ENCODE measurements at places on chromosomes 6 and 20.

- no peak for DNase-seq
Observed at GRCh38 chr6:139187489-139187888, 52.6 kb downstream of the HECA start.

DNA sequence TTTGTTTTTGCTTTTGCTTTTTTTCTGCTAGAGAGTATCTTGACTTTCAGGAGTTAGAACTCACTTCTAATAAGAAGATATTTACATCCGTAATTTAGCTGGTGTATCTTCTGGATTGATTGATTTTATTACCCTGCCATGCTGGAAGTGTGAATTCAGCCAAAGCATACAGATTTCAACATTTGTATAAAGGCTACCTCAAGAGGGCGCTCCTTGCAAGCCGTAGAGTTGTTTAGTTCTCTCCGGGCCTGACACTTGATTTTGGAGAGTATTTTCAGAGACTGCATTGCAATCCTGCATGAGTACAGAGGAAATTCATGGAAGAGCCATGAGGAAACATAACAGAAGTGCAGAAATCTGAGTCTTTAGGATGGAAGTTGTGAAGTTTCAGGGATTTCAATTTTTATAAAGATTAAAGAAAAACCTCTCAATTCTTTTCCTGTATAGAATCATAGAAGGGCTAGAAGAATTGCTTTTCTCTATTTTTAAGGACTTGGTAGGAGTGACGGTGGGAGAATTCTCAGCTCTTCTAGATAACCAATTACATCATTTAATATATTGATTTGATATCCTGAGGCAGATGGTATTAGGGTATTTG is 66.7 kb upstream of the TIAM2 start:
- DNase-seq: peak; percentile 44

DNA sequence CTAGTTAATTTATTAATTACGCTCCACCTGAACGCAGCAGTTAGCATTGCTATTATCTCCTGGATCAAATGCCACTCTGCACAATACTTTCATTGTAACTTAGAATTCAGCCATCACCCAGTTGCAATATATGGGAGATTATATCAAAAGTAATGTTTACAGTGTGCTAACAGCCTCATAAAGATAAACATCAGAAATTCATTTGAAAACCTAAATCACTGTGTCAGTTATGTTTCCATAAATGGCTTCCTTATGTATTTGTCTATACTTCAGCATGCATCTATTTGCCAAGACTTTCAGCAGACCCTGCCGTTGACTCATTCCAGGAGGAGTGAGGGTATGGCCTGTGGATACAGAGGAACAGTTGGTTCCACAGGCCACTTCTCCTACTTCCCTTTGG is 300.1 kb downstream of the TFAP2B start:
- no peak for DNase-seq

DNA sequence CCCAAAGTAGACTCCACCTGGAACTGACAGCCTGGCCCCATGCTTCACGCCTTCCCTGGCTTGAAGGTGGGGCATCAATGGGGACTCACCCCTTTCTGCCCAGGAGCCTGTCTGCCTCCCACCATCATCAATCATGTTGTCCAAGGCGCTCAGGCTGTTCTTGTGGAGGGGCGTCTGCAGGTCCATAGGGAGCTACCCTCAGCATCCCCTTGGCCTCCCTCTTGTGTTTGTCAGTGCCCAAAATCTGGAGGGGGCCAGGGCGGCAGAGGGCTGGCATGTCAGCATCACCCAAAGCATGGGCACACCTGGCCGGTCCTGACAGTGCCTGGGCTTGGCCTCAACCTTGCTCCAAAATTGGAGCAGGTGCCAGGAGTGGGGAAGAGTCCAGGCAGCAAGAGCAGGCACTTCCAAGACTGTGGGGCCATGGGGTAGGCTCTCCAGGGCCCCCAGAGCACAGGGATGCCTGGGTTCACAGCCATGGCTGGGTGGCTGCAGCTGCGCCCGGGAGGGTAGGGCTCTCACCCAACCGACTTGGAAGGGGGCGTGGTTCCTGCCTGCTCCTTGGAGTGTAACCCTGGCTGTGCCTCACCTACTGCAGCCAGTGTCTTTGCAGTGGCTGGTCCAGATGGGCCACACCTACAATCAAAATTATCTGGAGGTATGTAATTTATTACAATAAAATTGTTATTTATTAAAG is 903.4 kb downstream of the EYS start:
- DNase-seq: no peak

- DNase-seq: no peak
Observed at GRCh38 chr6:150800674-150801314, 64.7 kb upstream of the MTHFD1L start.

DNA sequence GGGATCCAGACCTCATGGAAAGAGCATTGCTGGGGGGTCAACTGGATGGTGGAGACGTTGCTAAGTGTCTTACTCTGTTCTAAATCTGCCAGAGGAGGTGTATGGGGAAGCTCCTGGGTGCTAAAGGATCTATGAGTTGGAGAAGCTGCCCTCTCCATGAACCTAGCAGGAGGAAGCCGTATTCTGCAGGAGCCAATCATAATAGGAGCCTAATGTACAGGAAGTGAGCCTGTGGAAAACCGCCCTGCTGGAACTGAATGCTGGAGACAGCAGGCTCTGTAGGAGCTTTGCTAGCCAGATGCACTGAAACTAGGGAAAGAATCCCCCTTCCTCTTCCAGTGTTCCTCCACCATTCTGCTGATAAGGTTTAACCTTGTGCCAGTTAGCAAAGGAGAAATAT is 10.9 kb downstream of the CASP8AP2 start:
- DNase-seq: no peak

DNA sequence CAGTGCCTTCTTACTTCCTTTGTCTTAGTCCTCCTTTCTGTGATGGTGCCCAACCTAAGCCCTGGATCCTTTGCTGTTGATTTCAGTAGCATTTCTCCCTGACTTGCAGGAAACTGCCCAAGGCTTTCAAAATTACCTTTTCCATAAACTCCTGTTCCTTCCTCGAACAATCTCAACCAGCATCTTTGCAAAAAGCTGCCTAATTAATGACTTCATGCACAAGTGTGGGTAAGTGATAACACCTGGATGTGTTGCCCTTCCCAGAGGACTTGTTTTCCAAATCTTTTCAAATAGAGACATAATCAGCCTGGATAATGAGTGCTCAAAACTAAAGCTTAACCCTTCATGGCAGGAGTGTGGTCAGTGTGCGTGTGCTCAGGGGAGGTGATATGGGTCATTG is 118.0 kb downstream of the PCSK2 start:
- DNase-seq: no peak

- no peak for DNase-seq
Observed at GRCh38 chr6:45297320-45297719, 30.8 kb upstream of the RUNX2 start.

GRCh38 chr20:32596681-32597252 is 11.6 kb upstream of the NOL4L start:
- DNase-seq: no peak

DNA sequence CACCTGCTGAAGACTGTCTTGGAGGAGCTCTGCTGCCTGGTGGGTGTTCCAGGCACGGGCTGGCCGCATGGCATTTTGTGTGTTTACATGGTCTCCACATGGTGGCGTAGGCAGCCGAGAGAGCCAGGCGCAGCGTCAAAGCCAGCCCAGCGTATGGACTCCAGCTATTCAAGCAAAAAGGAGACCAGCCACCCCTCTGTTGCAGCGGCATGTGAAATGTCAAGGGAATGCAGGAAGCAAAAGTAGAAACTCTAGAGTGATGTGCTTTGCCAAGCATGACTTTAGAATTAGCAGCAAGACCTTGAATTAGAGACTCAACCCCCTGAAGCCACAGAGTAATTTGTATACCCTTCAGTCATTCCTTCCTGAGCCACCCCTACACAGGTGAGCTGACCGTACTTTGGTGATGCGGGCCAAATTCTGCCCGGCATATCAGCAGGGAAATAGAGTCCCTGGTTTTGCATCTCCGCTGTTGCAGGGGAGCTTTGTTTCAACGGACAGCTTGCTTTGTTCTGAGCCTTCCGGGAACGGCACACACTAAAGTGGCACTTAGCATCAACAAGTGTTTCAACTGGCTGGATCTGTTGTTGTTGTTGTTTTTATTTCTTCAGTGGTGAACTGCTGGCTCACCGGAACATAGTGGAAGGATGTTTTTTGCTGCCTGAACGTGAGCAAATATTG is 48.5 kb downstream of the FNDC1 start:
- no peak for DNase-seq

DNA sequence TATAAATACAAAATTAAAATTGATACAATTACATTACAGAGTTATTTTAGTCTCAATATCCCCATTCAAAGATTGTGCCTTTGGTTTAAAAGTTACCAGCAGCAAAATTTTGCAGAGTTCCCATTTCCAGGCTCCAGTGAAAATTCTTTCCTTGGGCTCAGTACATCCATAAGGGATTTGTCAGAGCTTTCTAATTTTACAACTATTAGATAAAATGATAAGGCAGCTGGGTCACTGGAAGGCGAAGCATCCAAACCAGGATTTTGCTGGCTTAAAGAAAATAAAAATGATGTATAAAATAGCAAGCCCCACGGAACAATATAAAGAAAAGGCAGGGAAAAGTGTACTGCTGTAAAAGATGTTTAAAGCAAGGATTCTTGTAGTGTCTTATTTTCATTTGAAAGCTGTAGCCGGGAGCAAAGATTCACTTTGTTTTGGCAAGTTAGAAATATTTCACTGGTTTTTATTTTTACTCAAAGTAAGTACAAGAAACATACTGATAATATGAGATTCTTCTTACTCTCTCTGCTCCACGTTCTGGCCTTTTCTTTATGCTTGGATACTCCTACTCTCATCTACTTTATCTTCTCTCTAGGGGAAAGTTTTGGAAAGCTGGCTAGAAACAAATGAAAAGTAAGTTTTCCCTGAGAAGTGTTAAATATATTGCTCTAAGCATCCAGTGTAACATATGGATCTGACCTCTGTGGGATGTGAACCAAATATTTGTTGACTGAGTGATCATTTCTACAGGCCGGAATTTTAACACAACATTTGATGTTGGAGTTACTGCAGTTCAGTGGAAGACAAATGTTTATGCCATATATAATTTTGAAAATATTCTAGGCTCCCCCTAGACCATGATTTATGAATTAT is 488.4 kb downstream of the PHF3 start:
- DNase-seq: no peak

DNA sequence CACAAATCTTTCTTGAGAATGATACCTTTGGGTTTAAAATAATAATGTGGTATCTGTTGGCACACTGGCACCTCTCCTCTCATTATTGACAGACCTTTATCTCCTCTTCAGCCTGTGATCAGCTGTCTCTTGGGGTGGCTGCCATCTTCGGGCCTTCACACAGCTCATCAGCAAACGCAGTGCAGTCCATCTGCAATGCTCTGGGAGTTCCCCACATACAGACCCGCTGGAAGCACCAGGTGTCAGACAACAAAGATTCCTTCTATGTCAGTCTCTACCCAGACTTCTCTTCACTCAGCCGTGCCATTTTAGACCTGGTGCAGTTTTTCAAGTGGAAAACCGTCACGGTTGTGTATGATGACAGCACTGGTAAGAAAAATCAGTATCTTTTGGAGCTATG is 232.8 kb downstream of the GRIK2 start:
- no peak for DNase-seq

Measured in GM04504 (cell line).